Tongue (tissue), 3 donors: ENCODE measurements at places on chromosomes 2 and 18. TPM values are rescaled to one million over a fixed set of nuclear protein-coding genes. Genes with fewer than 3 reads are reported as not detected.

Gene EHD3
- 11.4 TPM for total RNA-seq

Gene RGPD4
- total RNA-seq: not detected

Gene ONECUT2
- under 0.01 TPM for total RNA-seq

Gene APOB
- total RNA-seq: under 0.01 TPM

Gene MTCL1
- 36.9 TPM for total RNA-seq

Gene LHCGR
- 0.51 TPM for total RNA-seq

Gene SNED1
- total RNA-seq: 15.0 TPM

Gene MPP4
- total RNA-seq: 0.51 TPM

Gene SERPINB7
- 0.72 TPM for total RNA-seq

Gene RNF152
- total RNA-seq: 75.6 TPM

Gene PRKD3
- total RNA-seq: 45.6 TPM

Gene INO80B
- total RNA-seq: 26.0 TPM

Gene CARF
- total RNA-seq: 13.7 TPM

Gene ZNF396
- 1.5 TPM for total RNA-seq

Gene NEU2
- total RNA-seq: not detected

Gene POTEF
- not detected for total RNA-seq

Gene COL5A2
- total RNA-seq: 607 TPM

Gene ADAM23
- 21.3 TPM for total RNA-seq

Gene ABCG8
- not detected for total RNA-seq

Gene SFTPB
- total RNA-seq: 21.7 TPM

Gene ATP9B
- total RNA-seq: 84.5 TPM

Gene EPG5
- total RNA-seq: 38.8 TPM

Gene UGT1A8
- total RNA-seq: 0.31 TPM

Gene TUBB8B
- not detected for total RNA-seq

Gene SLC16A14
- total RNA-seq: 9.9 TPM

Gene AGXT
- total RNA-seq: not detected
